Stimulated activated CD4-positive, alpha-beta T cell treated with anti-CD3 and anti-CD28 coated beads, Interleukin-1b, Interleukin-23, amount 100 ng/mL, for 1 hour (primary cell): ENCODE measurements at places on chromosomes 3 and 15.

DNA sequence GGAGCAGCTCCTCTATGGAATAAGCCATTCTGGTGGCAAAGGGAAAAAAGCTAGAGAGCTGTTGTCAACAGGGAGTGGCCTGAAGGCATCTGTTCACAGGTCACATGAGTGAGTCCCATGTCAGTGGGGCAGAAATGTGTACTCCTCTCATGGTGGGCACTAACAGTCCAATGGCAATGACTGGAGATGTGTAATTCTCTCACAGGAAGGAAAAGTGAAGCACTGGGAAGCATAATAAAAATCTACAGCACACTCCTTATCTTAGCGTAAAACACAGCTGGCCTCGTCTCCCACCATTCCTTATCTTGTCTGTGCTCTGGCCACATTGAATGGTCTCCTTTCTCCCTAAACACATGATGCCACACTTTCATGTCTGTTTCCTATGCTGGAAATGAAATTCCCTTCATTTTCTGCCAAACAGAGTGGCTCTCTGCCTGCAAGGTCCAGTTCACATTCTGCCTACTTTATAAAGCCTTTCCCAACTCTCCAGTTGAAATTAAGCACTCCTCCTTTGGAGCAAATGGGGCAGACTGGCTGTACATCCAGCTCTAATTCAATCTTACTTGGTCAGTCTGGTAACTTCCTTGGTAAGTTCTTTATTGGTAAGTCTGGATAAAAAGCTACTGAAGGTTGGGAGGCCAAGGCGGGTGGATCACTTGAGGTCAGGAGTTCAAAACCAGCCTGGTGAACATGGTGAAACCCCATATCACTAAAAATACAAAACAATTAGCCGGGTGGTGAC is 139.8 kb downstream of the RPL22L1 start:
- no peak for DNase-seq

DNA sequence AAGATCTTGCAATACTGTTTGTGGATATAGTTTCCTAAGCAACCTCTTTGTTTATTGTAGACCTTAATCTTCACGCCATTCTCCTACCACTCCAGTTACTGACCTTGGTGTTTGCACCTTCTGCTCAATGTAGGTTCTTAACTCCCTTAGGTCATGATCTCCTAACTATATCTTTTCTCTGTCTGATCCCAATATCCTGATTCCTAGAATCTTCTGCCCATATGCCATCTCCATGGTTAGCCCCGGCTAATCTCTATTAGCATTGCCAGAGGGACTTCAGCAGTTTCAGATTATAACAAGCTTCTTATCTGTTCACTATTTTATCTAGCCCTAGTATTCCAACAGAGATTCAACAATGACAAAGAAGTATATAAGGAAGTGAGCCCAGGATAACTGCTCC is 64.9 kb downstream of the IMPG2 start:
- no peak for DNase-seq

GRCh38 chr3:150603980-150604319 is 829 bp downstream of the SELENOT start:
- DNase-seq, result no peak

DNA sequence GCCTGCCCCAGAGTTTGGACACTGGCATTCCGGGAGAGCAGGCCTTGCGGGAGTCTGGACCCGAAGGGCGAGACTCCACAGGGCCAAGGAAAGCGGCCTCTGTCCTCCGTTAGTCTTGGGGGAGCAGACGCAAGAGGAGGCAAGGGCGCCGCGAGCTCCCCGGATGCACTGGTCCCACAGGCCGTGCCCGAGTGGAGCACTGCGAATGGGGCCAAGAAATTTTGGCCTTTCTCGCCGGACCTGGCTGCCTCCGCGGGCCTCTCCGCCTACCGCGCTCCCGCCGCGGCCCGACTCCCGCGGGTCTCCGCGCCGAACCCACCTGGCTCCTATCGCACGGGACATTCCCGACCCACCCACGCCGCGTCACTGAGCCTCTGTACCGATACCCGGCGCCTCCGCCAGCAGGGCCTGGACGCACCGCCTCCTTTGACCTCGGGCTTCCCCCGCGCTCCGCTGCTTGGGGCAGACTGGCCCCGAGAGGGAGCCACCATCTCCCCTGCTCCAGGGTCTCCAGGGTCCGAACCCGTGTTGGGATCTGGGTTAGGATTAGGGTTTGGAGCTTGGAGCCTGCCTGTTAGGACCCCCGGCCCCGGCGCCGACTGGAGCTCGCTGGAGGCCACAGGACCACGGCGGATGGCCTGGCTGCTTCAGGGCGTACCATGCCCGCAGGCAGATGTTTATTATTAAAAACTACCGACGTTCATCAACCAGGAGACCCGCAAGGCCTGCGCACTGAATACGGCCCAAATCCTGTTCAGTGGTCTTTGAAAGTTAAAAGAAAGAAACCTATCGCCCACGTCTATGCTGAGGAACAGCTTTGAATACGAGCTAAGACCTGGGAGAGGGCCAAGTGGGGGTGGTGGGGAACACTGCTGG is 11.7 kb downstream of the SHOX2 start:
- no peak for DNase-seq

GRCh38 chr3:163384383-163384782 is 1693.9 kb downstream of the SI start:
- no peak for DNase-seq

DNA sequence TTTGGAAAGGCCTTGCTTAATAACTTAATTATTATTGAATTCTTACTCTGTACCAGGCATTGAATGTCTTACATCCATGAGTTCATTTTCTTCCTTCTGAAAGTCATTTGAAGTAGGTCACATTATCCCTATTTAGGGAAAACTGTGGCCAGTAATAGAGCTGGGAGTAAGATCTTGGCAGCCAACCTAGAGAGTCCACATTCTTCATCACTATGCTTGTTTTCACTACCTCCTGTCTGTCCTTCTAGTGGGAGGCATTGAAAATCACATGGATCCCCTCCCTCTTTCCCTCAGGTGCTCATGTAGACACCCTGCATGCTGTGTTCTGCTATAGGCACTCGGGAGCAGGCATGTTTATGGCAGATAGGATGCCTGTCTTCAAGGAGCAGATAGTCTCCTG is 154.9 kb downstream of the EBLN2 start:
- DNase-seq, result no peak

GRCh38 chr15:85792912-85793590 is 1.7 kb downstream of the KLHL25 start:
- no peak for DNase-seq

DNA sequence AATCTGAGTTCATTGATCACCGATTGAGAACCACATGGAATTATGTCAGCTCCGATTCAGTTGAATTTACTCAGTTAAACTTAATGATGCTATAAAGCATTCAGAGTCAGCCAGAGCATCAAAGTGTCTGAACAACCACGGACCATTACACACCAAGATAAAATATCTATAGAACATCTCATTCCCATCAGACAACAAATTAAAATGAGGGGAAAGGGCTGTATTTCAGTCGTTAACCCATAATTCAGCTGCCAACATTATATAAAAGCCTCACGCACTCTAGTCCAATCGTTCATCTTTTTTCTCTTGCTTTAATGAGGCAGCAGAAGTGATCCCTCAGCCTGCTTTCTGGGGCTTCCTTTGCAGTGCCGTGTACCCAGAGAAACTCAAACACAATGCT is 11.9 kb downstream of the CPNE4 start:
- DNase-seq, result no peak

GRCh38 chr15:81531109-81531592 is 157.1 kb upstream of the TMC3 start:
- DNase-seq, result no peak

GRCh38 chr3:50287262-50287661 is 5.0 kb downstream of the IFRD2 start:
- no peak for DNase-seq

- DNase-seq, result no peak
Observed at GRCh38 chr3:94811836-94812235, 749.0 kb downstream of the NSUN3 start.

- no peak for DNase-seq
Observed at GRCh38 chr3:191774485-191774884, 313.5 kb downstream of the PYDC2 start.

- DNase-seq, result no peak
Observed at GRCh38 chr3:18499301-18499700, 74.2 kb upstream of the SATB1 start.

GRCh38 chr3:181327349-181327748 is 337.8 kb upstream of the DNAJC19 start:
- DNase-seq, result no peak

- no peak for DNase-seq
Observed at GRCh38 chr3:12301513-12301912, 12.6 kb downstream of the PPARG start.

DNA sequence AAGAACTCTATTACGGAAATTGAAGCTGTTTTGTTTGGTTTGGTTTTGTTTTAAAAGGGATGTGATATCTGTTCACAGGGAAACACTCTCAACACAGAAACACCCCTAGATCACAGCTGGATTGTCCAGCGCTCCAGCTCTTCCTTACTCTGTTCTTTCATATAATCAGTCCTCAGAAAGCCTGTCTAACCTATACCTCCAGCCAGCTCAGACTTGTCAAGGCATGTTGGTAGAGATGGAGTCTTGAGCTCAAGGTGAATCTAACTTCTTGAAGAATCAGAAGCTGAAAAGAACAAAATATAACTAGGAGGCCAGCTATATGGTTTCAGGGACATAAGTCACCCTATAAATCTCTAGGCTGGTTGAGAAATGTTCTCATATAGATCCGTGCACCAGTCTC is 110.2 kb upstream of the EPHA3 start:
- DNase-seq, result no peak

DNA sequence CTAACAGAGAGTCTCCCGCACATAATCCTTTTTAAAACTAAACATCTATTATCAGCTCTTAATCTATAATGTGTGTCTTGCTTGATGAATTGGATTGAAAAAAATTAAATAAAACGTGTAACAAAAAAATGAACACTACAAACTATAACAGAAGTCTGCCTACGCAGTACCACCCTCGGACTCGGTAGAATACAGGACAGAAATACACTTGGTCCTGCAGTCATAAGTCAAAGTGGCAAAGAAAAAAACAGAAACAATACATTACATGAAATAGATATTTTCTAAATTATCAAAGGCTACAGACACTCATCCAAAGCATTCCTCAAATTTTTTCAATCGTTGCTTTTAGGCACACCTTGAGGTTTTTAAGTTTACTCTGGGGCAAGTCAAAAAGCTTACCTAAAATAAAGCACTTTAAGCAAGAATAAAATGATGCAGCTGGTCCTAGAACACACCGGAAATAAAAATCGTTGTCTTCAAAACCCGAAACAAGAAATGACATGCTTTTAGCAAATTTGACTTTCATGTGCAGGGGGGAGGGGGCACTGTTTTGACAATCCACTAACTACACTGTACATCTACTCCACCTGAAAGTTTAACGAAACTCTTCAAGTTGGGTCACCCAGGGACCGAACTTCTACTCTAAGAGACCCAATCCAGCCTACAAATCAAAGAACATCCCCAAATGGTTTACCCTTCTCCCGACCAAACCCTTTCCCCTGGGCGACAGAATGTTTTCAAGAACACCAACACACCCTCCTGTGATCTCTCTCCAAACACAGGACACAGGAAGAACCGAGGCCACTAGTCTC is 1.3 kb downstream of the ADAM10 start:
- no peak for DNase-seq

DNA sequence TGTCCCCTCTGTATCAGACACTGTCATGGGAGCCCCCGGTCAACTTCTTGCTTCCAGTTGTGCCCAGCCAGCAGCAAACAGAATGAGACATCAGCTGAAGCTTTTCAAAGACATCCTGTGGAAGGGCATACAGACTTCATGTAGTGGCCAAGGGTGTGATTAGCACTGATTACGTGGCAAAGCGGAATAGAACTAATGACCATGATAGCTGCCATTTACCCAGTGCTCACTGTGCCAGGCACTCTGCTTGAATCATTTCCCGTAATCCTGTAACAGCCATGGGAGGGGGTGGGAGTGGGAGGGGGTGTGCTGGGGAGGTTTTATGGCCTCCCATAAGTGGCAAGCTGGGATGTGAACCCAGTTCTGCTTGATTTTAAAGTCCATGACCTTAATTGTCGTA is 29.5 kb downstream of the LPP start:
- no peak for DNase-seq

GRCh38 chr3:120448756-120449155 is 2.0 kb downstream of the FSTL1 start:
- no peak for DNase-seq

- DNase-seq, result no peak
Observed at GRCh38 chr15:66588537-66588936, 22.7 kb upstream of the LCTL start.

- no peak for DNase-seq
Observed at GRCh38 chr3:138593488-138594149, 441 bp downstream of the CEP70 start.

DNA sequence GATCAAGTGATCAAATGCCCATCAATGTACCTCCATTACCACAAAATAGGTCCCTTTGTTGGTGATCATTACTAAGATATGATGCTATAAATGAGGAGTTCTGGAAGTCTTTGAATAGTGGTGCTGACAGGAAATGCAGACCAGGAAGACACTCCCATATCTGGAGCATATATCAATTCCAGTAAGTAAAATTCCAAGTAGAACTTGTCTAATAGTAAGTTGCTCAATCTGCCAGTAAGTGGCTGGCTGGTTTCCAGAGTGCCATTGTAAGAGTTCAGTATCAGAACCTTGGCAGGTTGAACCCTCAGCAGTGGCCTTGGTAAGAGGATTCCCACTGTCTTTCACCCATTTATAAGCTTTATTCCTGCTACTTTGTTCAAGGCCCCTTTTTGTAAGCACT is 379.9 kb upstream of the RBMS3 start:
- no peak for DNase-seq

GRCh38 chr3:141272906-141273662 is 41.5 kb downstream of the PXYLP1 start:
- no peak for DNase-seq

DNA sequence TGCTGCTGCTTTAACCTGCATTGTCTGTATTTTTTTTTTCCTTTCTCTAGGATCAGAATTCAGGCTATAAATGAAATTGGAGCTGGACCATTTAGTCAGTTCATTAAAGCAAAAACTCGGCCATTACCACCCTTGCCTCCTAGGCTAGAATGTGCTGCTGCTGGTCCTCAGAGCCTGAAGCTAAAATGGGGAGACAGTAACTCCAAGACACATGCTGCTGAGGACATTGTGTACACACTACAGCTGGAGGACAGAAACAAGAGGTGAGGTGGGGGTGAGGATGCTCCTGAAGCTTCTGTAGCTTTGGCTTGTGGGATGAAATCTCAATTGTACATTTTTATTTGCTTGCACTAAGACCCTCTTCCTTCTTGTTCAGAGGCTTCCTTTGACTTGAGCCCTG is 85.7 kb downstream of the GHSR start:
- DNase-seq, result no peak

DNA sequence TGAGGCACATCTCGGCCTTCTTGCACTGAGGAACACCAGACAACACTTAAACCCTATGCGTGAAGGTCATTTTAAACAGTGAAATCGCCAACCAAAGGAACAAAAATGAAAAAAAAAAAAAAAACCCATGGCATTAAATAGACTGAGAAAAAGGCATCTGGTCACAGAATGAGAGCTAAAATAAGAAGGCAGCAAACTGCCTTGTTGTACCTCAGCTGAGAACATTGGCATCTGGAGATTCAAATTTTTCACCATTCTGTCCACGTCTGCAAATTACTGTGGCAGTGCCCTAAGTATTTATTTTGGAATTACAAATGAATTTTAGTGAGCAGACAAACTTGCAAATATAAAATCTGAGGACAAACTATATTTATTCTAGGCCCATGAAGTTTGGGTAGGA is 82.6 kb upstream of the POU1F1 start:
- no peak for DNase-seq

- no peak for DNase-seq
Observed at GRCh38 chr15:73597036-73597638, 36.1 kb downstream of the NPTN start.
